ENCODE measurements at places on chromosomes 7 and 10. TPM values are rescaled to one million over a fixed set of nuclear protein-coding genes. Genes with fewer than 3 reads are reported as not detected.

SLC13A1 gene
- total RNA-seq, result not detected

POM121 gene
- 10.3 TPM for total RNA-seq

SMO gene
- total RNA-seq, result 14.0 TPM

MBL2 gene
- not detected for total RNA-seq

YWHAG gene
- total RNA-seq, result 144 TPM

GCK gene
- total RNA-seq, result not detected

ADIRF gene
- not detected for total RNA-seq
